ENCODE measurements at places on chromosomes 7 and 10. TPM values are rescaled to one million over a fixed set of nuclear protein-coding genes. Genes with fewer than 3 reads are reported as not detected.

The IFIT1B gene
- not detected for total RNA-seq

The KLHDC10 gene
- 34.6 TPM for total RNA-seq

The FKBP6 gene
- not detected for total RNA-seq

The CLDN3 gene
- total RNA-seq = 2.6 TPM

The STAMBPL1 gene
- 1.3 TPM for total RNA-seq

The LIPN gene
- total RNA-seq = not detected

The LRGUK gene
- total RNA-seq = 0.16 TPM

The CRYGN gene
- total RNA-seq = not detected

The NUDT13 gene
- 1.4 TPM for total RNA-seq

The NPTX2 gene
- total RNA-seq = 0.69 TPM

The HOXA10 gene
- total RNA-seq = 2.6 TPM

The HYAL4 gene
- total RNA-seq = 1.2 TPM

The CLEC5A gene
- total RNA-seq = not detected

The SUGCT gene
- 1.1 TPM for total RNA-seq

The LRIT1 gene
- total RNA-seq = not detected

The ANKRD2 gene
- 0.49 TPM for total RNA-seq

The HTR7 gene
- total RNA-seq = under 0.01 TPM

The AMZ1 gene
- under 0.01 TPM for total RNA-seq

The CRPPA gene
- 0.97 TPM for total RNA-seq

Data from bladder microvascular endothelial cell (primary cell).